HFF-Myc (cell line): ENCODE measurements at places on chromosomes 16 and 17.
A peak's percentile ranks its signal among the peaks of the same experiment; 100 is the strongest.

- DNase-seq: no peak
These were observed 24.6 kb downstream of the CACNG1 start for GRCh38 chr17:67068999-67069398.

- DNase-seq: no peak
These were observed 7.4 kb upstream of the ARMC7 start for GRCh38 chr17:75102385-75102821.

- DNase-seq: no peak
These were observed 7.9 kb downstream of the UMOD start for GRCh38 chr16:20344611-20345010.

DNA sequence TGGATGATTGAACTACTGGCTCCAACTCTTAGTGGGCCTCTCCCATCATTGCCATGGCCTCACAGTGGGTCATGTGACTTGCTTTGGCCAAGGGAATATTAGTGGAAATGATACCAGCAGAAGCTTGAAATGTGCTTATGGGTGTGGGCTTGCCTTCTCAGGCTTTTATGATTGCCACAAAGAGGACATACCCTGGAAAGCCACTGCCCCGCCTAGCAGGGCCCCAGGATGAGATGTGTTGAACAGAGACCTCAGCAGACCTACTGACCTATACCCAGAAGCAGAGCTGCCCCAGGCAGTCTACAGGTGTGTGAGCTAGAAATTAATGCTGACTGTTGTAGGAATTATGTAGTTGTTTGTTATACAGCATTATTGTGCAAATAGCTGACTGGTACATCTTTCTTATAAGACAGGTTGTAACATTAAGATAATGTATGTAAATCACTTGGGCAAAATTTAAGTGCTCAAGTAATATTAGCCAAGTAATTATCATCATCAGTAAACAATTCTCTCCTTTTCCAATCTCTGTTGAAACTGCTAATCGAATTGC is 67.8 kb upstream of the CDH5 start:
- no peak for DNase-seq

DNA sequence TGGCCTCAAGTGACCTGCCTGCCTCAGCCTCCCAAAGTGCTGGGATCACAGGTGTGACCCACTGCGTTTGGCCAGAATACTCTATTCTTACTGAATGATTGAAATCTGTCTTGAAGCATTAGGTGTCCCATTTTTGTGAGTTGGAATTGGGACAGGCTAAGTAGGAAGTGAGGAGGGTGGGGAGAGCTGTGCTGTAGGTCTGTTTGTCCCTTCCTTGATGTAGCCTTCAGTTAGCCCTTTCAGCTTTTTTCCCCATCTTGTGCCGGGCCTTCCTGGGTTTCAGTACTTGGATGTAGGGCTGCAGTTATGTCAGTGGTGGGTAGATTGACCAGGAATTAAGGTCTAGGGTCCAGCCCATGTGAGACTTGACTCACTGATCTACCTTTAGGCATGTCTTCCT is 8.7 kb downstream of the PYCARD start:
- no peak for DNase-seq

DNA sequence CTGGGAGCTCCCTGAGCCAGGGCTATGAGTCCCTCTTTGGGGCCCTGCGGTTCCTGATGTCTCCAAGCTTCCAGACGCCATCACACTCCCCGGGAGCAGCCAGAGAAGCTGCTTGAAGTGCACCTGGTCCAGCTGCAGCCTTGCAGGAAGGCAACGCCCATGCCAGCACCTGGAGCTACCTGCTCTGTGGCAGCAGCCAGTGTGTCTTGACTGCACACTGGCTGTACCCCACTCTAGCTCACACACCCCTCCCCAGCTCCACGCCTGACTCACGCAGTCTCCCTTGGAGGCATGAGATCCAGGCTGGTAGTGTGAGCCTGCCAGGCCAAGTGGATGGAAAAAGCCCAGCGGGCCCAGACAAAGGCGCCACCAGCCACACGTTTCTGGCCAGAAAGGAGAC is 63.3 kb downstream of the USP32 start:
- DNase-seq: no peak

DNA sequence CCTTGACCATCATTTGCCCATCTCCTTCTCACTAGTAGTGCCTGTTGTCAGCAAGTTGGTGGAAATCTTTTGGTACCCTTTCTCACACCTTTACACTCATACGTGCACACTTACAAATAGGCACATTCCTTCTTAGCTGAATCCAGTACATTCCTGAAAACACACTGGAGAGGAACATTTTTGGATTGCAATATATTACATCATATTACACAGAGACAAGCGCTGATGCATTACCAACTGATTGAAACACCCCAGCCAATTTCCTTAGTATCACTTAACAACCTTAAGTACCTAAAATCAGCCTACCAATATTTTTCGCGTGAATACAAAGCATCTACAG is 64.1 kb downstream of the PLCG2 start:
- DNase-seq: no peak

DNA sequence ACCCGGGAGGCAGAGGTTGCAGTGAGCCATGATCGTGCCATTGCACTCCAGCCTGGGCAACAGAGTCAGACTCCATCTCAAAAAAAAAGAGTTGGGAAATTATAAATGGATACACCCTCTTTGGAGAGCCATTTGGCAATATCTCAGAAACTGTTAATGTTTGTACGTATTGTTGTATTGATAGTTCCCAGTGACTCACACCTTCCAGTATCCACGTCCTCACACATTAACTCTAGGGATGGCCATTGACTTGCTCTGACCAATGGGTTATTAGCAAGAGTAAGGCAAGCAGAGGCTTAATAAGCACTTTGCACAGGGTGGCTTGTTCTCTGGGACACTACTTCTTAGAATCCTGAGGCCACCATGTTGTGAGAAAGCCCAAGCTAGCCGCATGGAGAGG is 107.6 kb upstream of the LHX1 start:
- no peak for DNase-seq

DNA sequence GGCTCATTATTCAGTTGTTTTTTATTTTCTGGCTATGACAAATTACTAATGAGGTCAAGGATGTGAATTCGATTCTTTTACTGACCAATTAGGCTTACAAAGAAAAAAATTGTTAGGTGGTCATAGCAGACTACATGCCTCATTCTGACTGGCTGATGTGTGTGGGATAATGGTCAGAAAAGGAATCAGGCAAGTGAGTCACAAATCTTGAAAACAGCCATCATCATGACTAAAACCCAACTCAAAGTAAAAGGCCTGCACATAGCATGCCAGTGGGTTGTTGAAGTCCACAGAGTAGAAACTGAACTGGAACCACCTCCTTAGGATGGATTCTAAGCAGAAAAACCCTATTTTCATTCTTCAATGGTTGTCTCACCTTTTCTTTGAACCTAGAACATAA is 8.6 kb downstream of the RPGRIP1L start:
- no peak for DNase-seq

DNA sequence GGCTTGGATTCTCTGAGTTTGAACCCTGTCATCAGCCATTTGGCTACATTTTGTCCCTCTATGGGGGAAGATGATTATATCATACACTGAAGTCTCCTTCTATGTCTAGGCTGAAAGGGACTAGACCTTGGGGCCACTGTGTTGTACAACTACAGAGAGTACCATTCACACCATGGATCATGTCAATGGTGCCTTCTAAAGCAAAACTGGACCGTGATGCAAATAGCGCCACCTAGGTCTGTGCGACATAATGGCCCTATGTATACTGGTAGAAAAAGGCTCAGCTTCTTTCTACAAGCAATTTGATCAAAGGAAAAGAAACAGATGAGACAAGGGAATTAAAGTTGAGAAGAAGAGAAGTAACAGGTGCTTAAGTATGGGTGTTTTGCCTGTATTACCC is 100.7 kb downstream of the LYRM1 start:
- peak; percentile 11 for DNase-seq
